MCF 10A (cell line): ENCODE measurements at places on chromosomes 1 and 21. TPM values are rescaled to one million over a fixed set of nuclear protein-coding genes. Genes with fewer than 3 reads are reported as not detected.

VCAM1 gene
- not detected in 2 replicates for total RNA-seq

PUM1 gene
- total RNA-seq: 107 and 110 TPM in 2 replicates

NPHS2 gene
- not detected in 2 replicates for total RNA-seq

IGSF9 gene
- 0.25 and 0.44 TPM in 2 replicates for total RNA-seq

RPTN gene
- total RNA-seq: not detected in 2 replicates

C1orf94 gene
- not detected in 2 replicates for total RNA-seq

SLFNL1 gene
- 0.28 and 0.29 TPM in 2 replicates for total RNA-seq

PLK3 gene
- total RNA-seq: 47.2 and 68.0 TPM in 2 replicates

LRRC8B gene
- total RNA-seq: 7.0 and 9.7 TPM in 2 replicates

PLPP3 gene
- 0.84 and 1.3 TPM in 2 replicates for total RNA-seq

- H3K27me3 ChIP-seq: no peaks in the 10 kb centered on the region
- H3K27ac ChIP-seq: no peak overlapping the region
- no peaks in the 10 kb centered on the region for H3K4me1 ChIP-seq
- no peak for DNase-seq
- no peaks in the 10 kb centered on the region for H3K36me3 ChIP-seq
Observed at GRCh38 chr1:202170726-202171125, 10.3 kb upstream of the PTPN7 start.

GRCh38 chr21:42337830-42338728 lies 12.7 kb downstream of the TFF2 start:
- no peak overlapping the region for H3K27ac ChIP-seq
- no peaks in the 10 kb centered on the region for H3K36me3 ChIP-seq

GRCh38 chr21:42819861-42820615 lies 59.3 kb downstream of the WDR4 start:
- peaks cover 3% of the 10 kb centered on the region for H3K27me3 ChIP-seq
- no peaks in the 10 kb centered on the region for H3K4me1 ChIP-seq
- no peak overlapping the region for H3K27ac ChIP-seq
- H3K4me3 ChIP-seq: no peak overlapping the region
- no peaks in the 10 kb centered on the region for H3K36me3 ChIP-seq

GRCh38 chr1:231334079-231334666 lies 3.5 kb downstream of the EXOC8 start:
- peaks cover 41% of the 10 kb centered on the region for H3K36me3 ChIP-seq
- H3K27ac ChIP-seq: peak overlapping the region; percentile 47
- H3K4me1 ChIP-seq: peaks cover 33% of the 10 kb centered on the region

- H3K27ac ChIP-seq: no peak overlapping the region
- H3K27me3 ChIP-seq: no peaks in the 10 kb centered on the region
- H3K36me3 ChIP-seq: no peaks in the 10 kb centered on the region
- no peak for DNase-seq
Observed at GRCh38 chr1:96990136-96990535, 268.6 kb downstream of the PTBP2 start.

- no peak overlapping the region for H3K4me3 ChIP-seq
- H3K36me3 ChIP-seq: no peaks in the 10 kb centered on the region
- H3K27me3 ChIP-seq: no peaks in the 10 kb centered on the region
Observed at GRCh38 chr1:118188411-118188810, 3.4 kb upstream of the SPAG17 start.

GRCh38 chr1:113534875-113535274 lies 144.6 kb downstream of the MAGI3 start:
- H3K4me3 ChIP-seq: no peak overlapping the region
- DNase-seq: no peak
- H3K27me3 ChIP-seq: no peaks in the 10 kb centered on the region
- peaks cover 32% of the 10 kb centered on the region for H3K4me1 ChIP-seq

- no peaks in the 10 kb centered on the region for H3K27me3 ChIP-seq
- H3K27ac ChIP-seq: no peak overlapping the region
- DNase-seq: peak; percentile 27
- peaks cover 7% of the 10 kb centered on the region for H3K4me1 ChIP-seq
Observed at GRCh38 chr1:197843401-197843800, 59.0 kb upstream of the C1orf53 start.

GRCh38 chr1:54245501-54245900 lies 45.5 kb downstream of the MRPL37 start:
- peaks cover 5% of the 10 kb centered on the region for H3K4me1 ChIP-seq
- H3K4me3 ChIP-seq: no peak overlapping the region
- H3K27ac ChIP-seq: no peak overlapping the region

- H3K36me3 ChIP-seq: no peaks in the 10 kb centered on the region
- H3K4me1 ChIP-seq: no peaks in the 10 kb centered on the region
- H3K27me3 ChIP-seq: no peaks in the 10 kb centered on the region
Observed at GRCh38 chr1:51523931-51524330, 4.9 kb upstream of the EPS15 start.

GRCh38 chr21:16308269-16308668 lies 578.5 kb downstream of the USP25 start:
- peak overlapping the region; percentile 14 for H3K4me3 ChIP-seq
- H3K36me3 ChIP-seq: no peaks in the 10 kb centered on the region
- peaks cover 64% of the 10 kb centered on the region for H3K27me3 ChIP-seq
- DNase-seq: peak; percentile 14

DNA sequence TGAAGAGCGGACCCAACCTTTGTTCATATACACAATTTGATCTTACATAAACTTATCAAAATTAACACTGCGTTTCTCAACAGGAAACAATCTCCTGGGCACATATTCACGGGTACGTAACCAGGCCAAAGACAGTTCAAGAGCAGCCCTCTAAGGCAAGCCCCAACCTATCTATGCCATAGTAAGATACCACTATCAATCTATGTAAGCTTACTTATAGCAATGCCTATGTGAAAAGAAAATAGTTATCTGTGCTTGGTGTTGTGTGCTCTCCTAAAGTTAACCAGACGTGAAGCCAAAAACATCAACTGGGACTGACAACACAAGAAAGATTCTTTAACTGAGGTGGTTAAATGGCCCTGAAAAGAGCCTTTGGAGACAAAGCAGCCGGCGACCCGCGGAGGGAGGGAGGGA lies 49.4 kb upstream of the BOLA1 start:
- H3K4me1 ChIP-seq: peaks cover 50% of the 10 kb centered on the region
- no peaks in the 10 kb centered on the region for H3K27me3 ChIP-seq
- H3K27ac ChIP-seq: peak overlapping the region; percentile 70
- H3K4me3 ChIP-seq: peak overlapping the region; percentile 74
- H3K36me3 ChIP-seq: peaks cover 5% of the 10 kb centered on the region
- DNase-seq: peak; percentile 25

DNA sequence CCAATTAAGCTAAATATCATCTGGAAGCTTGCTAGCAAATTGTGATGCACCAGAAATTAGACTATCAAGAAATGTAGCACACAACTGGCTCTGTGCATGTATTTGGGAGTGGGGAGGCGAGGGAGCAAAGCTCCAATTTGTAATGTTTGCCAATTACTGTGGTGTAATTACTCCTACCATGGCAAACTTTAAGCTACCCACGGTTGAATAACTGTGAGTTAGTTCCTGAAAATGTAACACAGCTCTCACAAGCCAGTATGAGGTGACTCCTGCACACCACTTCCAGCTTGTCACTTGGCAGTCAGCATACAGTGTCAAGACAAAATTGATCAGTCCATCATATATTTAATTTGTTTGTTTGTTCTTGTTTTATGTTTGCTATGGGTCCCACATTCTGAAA lies 141.2 kb downstream of the TM2D1 start:
- H3K27ac ChIP-seq: peak overlapping the region; percentile 21
- no peak for DNase-seq
- H3K27me3 ChIP-seq: no peaks in the 10 kb centered on the region
- no peak overlapping the region for H3K4me3 ChIP-seq
- H3K4me1 ChIP-seq: peaks cover 20% of the 10 kb centered on the region

- H3K4me3 ChIP-seq: no peak overlapping the region
- H3K27me3 ChIP-seq: no peaks in the 10 kb centered on the region
- peaks cover under 1% of the 10 kb centered on the region for H3K4me1 ChIP-seq
- no peak overlapping the region for H3K27ac ChIP-seq
- H3K36me3 ChIP-seq: no peaks in the 10 kb centered on the region
Observed at GRCh38 chr1:236471653-236472052, 52.1 kb upstream of the LGALS8 start.

GRCh38 chr1:115336741-115337140 lies 1.3 kb downstream of the NGF start:
- H3K27me3 ChIP-seq: no peaks in the 10 kb centered on the region
- no peak overlapping the region for H3K4me3 ChIP-seq
- no peaks in the 10 kb centered on the region for H3K36me3 ChIP-seq
- H3K4me1 ChIP-seq: peaks cover 23% of the 10 kb centered on the region
- DNase-seq: no peak

- H3K27me3 ChIP-seq: no peaks in the 10 kb centered on the region
- DNase-seq: peak; percentile 77
- no peaks in the 10 kb centered on the region for H3K36me3 ChIP-seq
- peaks cover 7% of the 10 kb centered on the region for H3K4me1 ChIP-seq
- no peak overlapping the region for H3K4me3 ChIP-seq
Observed at GRCh38 chr1:100463791-100464424, 74.0 kb upstream of the GPR88 start.

GRCh38 chr1:228332797-228333738 lies 73.6 kb downstream of the TRIM11 start:
- no peaks in the 10 kb centered on the region for H3K27me3 ChIP-seq
- no peaks in the 10 kb centered on the region for H3K36me3 ChIP-seq
- no peak overlapping the region for H3K27ac ChIP-seq
- no peaks in the 10 kb centered on the region for H3K4me1 ChIP-seq

GRCh38 chr1:247090455-247090854 lies 11.8 kb upstream of the ZNF670 start:
- no peak overlapping the region for H3K4me3 ChIP-seq
- no peak for DNase-seq
- H3K4me1 ChIP-seq: no peaks in the 10 kb centered on the region
- H3K36me3 ChIP-seq: no peaks in the 10 kb centered on the region
- H3K27me3 ChIP-seq: no peaks in the 10 kb centered on the region
- H3K27ac ChIP-seq: no peak overlapping the region

GRCh38 chr1:205064301-205064700 lies 20.0 kb downstream of the TMEM81 start:
- no peak overlapping the region for H3K4me3 ChIP-seq
- no peaks in the 10 kb centered on the region for H3K36me3 ChIP-seq
- H3K27ac ChIP-seq: no peak overlapping the region
- no peak for DNase-seq

- peaks cover 39% of the 10 kb centered on the region for H3K4me1 ChIP-seq
- peak overlapping the region; percentile 90 for H3K27ac ChIP-seq
- peak; percentile 67 for DNase-seq
- no peaks in the 10 kb centered on the region for H3K36me3 ChIP-seq
- no peaks in the 10 kb centered on the region for H3K27me3 ChIP-seq
- H3K4me3 ChIP-seq: peak overlapping the region; percentile 51
Observed at GRCh38 chr1:107530543-107530942, 389.7 kb downstream of the NTNG1 start.

- H3K27ac ChIP-seq: peak overlapping the region; percentile 1
- no peaks in the 10 kb centered on the region for H3K27me3 ChIP-seq
- H3K4me3 ChIP-seq: no peak overlapping the region
- H3K36me3 ChIP-seq: peaks cover 9% of the 10 kb centered on the region
- peak; percentile 45 for DNase-seq
Observed at GRCh38 chr1:93519199-93519829, 71.4 kb downstream of the FNBP1L start.

DNA sequence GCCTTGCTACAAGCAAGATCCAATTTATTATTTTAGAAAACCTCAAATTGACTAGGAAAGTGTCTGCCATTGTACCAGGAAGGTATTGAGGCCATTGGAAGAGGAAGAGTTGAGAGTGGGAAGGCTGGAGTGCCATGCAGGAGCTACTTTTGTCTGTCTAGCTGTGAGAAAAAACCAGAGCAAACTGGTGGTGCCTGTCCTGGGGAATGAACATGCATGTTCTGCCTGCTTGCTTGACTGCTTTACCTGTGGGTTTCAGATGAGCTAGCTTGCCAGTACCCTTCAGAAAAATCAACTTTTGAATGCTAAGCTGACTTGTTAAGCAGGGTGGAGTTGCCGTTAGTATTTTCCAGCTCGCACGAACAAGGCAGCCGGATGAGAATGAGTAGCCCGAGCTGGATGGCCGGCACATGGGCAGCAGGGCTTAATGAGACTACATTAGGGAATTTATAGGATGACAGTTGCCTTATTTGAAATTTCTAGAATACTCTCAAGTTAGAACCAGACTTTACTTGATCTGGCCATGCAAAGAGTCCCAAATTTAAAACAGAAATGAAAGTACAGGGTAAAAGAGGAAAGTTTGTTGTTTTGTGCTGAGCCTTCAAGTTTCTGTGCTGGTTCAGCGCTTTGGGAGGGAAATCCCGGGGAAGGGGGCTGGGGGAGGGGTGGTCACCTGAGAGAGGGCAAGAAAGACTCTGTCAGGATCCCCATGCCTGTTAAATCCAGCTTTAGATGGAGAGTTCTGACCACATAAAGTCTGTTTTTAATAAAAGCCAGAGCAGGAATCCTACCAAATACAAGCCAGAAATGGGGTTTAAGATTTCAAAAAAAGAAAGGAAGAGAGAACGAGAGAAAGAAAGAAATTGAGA lies 29.6 kb upstream of the C1orf105 start:
- H3K4me1 ChIP-seq: peaks cover 12% of the 10 kb centered on the region
- DNase-seq: no peak
- H3K36me3 ChIP-seq: peaks cover 5% of the 10 kb centered on the region
- H3K4me3 ChIP-seq: no peak overlapping the region
- no peaks in the 10 kb centered on the region for H3K27me3 ChIP-seq
- H3K27ac ChIP-seq: no peak overlapping the region

- H3K4me3 ChIP-seq: no peak overlapping the region
- peaks cover 12% of the 10 kb centered on the region for H3K4me1 ChIP-seq
- peak; percentile 60 for DNase-seq
- H3K27ac ChIP-seq: peak overlapping the region; percentile 27
- no peaks in the 10 kb centered on the region for H3K27me3 ChIP-seq
Observed at GRCh38 chr1:99590578-99591209, 55.2 kb upstream of the PALMD start.
